ENCODE measurements at places on chromosomes 12 and 14. TPM values are rescaled to one million over a fixed set of nuclear protein-coding genes. Genes with fewer than 3 reads are reported as not detected.

DNA sequence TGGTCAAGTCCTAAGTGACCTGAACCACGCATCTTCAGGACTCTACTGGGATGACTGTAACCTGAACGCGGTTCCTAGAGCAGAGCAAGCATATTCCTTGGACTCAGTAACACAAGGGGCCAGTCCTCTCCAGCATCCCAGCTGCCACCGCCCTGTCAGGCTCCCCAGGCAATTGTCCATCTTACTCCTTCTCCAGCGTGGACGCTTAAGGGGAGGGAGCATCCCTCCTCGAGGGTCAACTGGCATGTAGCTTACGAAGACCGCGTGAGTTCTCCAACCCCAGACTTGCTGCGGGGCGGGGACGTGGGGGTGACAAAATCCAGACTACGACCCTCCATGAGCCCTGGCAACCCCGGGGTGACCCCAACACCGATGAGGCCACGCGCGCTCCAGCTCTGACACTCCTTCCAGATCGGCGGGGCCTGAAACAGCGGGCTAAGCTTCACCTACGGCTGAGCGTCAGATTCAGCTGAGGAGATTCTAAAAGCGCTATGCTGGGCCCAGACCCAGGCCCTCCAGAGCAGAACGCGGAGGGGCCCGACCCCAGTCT, 846 bp upstream of the MTHFD1 start:
- DNase-seq, result peak; percentile 24

- no peak for DNase-seq
These were observed 5.4 kb downstream of the MAGOHB start for GRCh38 chr12:10607885-10608458.

GRCh38 chr12:121278169-121279070, 18.1 kb downstream of the CAMKK2 start:
- no peak for DNase-seq

DNA sequence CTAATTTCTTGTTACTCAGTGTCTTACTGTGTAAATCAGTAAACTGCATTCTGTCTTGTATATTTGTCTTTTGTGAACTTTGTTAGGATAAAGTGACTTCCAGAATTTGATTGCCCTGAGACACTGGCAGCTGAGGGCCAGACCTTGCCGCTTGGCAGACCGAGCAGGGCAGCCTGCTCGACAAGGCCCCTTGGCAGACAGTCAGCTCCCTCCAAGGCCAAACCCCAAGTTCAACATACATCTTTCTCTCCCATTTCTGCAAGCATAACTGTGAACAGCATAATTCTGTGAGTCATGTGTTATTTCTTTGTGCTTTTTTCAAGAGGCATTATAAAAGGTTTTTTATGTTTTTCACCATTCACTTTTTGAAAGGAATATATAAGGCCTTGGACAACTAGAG, 39.2 kb upstream of the BMAL2 start:
- DNase-seq, result no peak

DNA sequence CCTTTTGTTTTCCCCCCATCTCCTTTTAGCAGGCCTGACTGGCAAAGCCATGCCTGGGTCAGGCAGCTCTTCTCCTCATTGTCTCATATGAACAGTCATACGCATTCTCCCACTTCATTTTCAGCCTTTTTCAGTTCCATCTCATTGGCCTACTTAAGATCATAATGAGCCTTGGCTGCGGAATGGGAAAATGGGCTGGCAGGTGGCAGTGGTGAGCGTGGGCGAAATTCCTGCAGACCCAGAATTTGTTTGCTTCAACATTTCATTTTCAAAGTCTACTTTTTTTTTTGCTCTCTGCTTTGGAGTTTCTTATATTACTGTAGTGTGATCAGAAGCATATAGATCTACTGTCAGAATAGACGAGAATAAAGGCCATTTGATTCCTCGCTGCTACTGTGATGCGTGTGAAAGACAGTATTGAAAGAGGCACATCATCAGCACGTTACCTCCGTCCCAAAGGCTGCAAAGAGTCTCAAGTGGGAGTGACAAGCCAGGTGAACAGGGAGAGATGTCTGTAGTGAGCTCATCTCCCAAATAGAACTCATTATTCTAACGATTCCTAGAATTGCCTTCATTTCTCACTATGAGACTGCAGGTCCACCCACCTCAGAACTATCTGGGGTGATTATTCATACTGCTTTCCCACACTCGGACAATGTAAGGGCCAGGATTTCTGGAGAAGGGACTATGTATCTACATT, 73.7 kb downstream of the TBK1 start:
- no peak for DNase-seq

DNA sequence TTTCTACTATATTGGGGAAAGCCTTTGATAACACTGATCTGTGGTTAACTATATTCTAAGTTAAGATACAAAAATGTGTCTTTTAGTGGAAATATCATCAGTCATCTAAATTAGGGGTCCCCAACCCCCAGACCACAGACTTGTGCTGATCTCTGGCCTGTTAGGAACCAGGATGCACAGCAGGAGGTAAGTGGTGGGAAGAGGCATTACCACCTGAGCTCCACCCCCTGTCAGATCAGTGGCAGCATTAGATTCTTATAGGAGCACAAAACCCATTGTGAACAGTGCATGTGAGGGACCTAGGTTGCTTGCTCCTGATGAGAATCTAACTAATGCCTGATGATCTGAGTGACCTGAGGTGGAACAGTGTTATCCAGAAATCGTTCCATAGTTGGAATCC, 28.3 kb upstream of the LIN7A start:
- no peak for DNase-seq

DNA sequence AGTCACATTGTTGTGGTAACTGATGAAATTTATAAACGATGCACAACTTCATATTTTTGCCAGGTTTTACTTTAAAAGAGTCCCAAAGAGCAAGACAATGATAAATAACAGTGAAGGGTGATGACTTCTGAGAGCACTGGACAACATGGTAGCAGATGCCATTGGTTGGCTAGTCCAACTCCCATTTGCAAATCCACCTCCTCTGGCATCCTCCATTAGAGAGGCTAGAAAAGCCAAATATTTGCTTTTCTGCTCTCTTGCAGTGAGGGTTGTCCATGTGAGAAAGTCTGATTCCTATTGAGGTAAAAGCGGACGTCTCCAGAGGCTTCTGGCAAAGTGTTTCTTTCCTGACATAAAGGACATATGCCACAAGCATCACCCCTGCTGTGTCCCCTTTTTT, 89.6 kb upstream of the BMP4 start:
- no peak for DNase-seq

GRCh38 chr12:112169966-112170365, 44.6 kb downstream of the TRAFD1 start:
- no peak for DNase-seq

GRCh38 chr12:20950248-20950647, 139.7 kb downstream of the SLCO1B3 start:
- DNase-seq, result no peak

DNA sequence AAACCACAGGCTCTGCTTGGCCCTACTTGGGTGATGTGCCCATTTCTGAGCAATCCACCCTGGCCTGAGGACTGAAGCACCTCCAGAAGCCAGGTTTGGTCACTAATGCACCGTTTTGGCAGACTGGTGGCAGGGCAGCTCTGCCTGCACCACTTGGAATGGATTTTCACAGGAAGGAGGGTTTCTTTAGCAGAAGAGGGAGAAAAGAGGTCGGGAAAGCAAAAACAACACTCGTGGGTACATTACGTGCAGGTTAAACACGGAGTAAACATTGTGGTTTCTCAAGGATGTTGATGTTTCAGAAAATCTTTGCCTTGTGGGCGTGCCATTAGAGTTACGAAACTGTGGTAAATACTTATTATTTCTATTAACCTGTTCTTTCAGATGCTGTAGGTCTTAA, 70.8 kb downstream of the KCNA5 start:
- no peak for DNase-seq

DNA sequence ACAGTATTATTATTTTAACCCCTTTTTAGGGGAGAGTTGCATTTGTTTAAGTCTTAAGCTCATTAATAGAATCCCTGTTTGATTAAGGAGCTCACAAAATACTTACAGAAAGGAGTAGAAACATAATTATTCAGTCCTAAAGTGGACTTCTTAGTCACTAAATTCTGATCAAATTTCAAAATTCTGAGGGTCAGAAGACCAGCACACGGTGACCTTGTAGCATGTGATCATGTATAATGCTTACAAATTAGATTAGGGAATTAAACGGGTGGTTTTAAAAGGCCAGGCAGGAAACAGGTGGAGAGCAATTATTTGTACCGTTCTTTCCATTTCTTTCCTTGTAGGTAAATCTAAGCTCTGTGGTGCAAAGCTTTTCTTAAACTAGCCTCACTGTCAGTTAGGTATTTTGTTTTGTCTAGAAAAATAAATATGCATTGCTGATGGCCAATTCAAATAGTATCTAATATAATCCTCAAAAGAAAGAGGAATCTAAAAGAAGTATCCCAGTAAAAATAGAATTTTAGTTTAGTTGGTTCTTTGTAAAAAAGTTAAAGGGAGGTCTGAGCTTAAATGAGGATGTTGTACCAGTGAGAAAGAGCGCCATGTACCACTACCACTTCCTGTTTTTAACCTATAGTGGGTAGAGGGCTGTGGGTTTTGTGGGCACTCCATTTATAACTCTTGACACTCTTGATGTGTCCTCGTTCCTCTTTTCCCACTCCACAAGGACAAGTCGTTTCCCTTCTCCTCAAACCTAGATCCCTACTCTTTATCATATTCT, 51.1 kb downstream of the SLC38A1 start:
- DNase-seq, result peak; percentile 56

- peak; percentile 76 for DNase-seq
These were observed 615 bp downstream of the CDKN1B start for GRCh38 chr12:12717586-12718380.

DNA sequence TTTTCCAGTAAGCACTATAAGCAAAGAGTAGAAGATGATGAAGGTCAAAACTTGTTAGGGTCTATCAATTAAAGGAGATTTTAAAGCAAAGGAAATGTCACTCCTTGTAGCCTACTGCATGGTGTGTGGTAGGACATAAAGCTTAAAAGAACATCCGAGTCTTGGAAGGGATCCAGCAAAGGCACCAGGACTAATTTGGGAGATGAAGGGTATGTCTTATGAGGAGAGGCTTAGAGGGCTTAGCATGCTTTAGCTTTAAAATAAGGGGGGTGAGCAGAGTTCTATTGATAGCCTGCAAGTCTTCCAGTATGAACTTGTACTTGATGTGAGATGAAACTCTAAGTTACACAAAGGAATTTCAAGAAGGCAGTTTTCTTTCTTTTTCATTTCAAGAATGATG, 11.8 kb upstream of the MYBPC1 start:
- DNase-seq, result no peak

GRCh38 chr12:6205144-6205539, 4.9 kb downstream of the CD9 start:
- DNase-seq, result no peak

- DNase-seq, result no peak
These were observed 32.6 kb downstream of the RESF1 start for GRCh38 chr12:31991815-31992214.

GRCh38 chr14:24665440-24665991, 31.5 kb upstream of the GZMB start:
- peak; percentile 45 for DNase-seq

GRCh38 chr14:35196571-35196970, 74.2 kb downstream of the PRORP start:
- no peak for DNase-seq

- DNase-seq, result no peak
These were observed 46.0 kb upstream of the PLBD1 start for GRCh38 chr12:14613718-14614117.

DNA sequence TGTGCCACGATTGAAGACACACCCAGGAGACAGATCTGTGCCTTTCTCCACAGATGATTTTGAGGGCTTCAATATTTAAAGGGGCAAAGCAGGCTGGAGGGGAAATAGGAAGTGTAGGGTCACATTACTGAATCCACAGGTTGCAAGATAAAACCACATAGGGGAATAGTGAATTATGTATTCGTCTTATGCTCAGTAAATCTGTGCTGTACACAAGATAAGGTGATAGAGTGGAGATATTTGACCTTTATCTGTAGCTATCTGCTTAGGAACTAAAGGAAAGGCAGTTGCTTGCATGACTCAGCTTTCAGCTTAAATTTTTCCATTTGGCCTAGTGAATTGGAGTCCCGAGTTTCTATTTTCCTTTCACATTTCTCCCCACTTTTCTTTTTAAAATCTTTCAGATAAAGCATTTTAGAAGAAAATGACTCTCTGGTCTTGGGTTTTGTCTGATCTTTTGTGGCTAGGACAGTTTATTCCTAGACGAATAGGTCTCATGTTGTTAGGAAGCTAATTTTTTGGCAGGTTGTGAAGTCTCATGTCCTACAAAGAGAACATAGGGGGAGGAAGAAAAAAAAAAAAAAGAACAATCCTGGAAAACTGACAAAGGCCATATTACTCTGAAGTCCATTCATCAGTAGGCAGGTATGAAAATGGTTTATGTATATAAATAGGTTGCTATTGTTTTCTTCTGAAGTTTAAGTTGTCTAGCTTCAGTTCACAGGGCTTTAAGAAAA, 55.4 kb downstream of the FBXO33 start:
- DNase-seq, result no peak

- no peak for DNase-seq
These were observed 28.7 kb downstream of the GIT2 start for GRCh38 chr12:109967383-109968031.

- no peak for DNase-seq
These were observed 29.0 kb upstream of the LUM start for GRCh38 chr12:91140026-91140931.

DNA sequence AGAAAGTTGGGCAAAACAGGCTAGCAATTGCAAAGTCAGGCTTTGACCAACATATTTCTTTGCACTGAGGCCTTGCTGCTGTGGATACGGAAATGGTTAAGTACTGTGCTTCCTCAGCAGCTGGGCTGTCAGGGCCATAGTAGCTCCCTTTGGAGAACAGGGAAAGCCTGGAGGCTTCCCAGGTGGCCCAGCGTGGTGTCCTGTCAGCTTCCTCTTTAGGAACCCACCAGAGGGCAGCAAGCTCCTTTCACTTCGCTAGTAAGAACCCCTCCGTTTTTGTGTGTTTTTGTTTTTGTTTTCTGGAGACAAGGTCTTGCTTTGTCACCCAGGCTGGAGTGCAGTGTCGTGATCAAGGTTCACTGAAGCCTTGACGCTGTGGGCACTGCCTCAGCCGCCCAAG, 1.7 kb upstream of the CFAP251 start:
- DNase-seq, result no peak

Gene IL31
- 0.87 TPM for total RNA-seq

Gene PROX2
- total RNA-seq, result 0.93 TPM

Gene PGF
- 0.46 TPM for total RNA-seq

Gene KHNYN
- total RNA-seq, result 70.1 TPM

Gene DEPDC4
- total RNA-seq, result 2.4 TPM

Gene SPX
- total RNA-seq, result 0.30 TPM

Gene PIANP
- total RNA-seq, result not detected

Gene PLXNC1
- 3.1 TPM for total RNA-seq

Gene PLEKHG3
- total RNA-seq, result 0.66 TPM

Gene FAM181A
- not detected for total RNA-seq
